Esophagus mucosa (tissue), 1 donor: ENCODE measurements at places on chromosomes 5 and 9. TPM values are rescaled to one million over a fixed set of nuclear protein-coding genes. Genes with fewer than 3 reads are reported as not detected.

DNA sequence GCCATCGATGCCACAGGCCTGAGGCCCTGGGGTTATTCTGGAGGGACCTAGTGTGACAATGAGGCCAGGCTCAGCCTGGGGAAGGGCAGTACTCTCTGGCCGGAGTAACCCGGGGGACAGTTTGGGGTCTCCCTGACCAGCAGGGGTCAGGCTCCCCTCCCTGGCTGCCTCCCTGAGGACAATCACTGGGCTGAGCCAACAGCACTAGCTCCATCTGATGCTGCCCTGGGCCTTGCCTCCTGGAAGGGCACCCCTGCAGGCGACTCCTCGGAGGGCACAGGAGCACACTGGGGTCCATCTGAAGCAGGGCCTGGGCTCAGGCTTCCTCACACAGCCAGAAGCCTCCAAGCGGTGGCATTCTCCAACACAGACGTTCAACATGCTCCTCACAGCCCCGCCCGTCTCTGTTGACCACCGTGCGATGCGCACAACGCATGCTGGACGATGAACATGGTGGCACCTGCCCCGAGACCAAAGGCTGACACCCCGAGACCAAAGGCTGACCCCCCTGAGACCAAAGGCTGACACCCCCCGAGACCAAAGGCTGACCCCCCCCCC is 68.3 kb downstream of the ADAMTS2 start:
- no peak for ATAC-seq

PRRC2B gene
- total RNA-seq, result 82.9 TPM

C9orf153 gene
- total RNA-seq, result 0.12 TPM

PPWD1 gene
- 16.6 TPM for total RNA-seq

GRCh38 chr5:84274585-84275468 is 109.9 kb downstream of the EDIL3 start:
- no peak for ATAC-seq

SERF1A gene
- 3.6 TPM for total RNA-seq

- no peak for ATAC-seq
These were observed 154.2 kb downstream of the TMC1 start for GRCh38 chr9:72675586-72675985.

- no peak for ATAC-seq
These were observed 255.7 kb upstream of the RGMB start for GRCh38 chr5:98517560-98518366.

DNA sequence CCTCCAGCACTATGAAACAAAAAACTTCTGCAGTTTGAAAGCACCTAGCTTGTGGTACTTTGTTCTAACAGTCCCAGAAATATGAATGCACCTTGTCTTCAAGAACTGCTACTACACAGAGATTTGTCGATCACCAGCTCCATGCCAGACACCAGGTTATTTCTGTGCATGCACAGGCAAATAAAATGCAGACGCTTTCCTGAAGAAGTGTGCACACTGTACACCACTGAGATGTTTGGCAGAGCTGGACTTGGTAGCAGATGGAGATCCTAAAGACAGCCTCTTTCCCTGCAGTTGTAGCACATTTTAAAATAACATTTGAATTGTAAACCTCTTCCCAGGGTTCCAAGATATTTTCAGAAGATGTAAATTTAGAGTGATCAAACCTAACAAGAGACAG is 730.0 kb downstream of the MTRR start:
- no peak for ATAC-seq

GRCh38 chr5:110977915-110978314 is 93.6 kb upstream of the TSLP start:
- ATAC-seq, result no peak

GRCh38 chr5:9851458-9851857 is 221.3 kb upstream of the TAS2R1 start:
- no peak for ATAC-seq

TAS2R1 gene
- not detected for total RNA-seq
